Heart left ventricle (tissue), 16 donors: ENCODE measurements at places on chromosomes 7 and 10. TPM values are rescaled to one million over a fixed set of nuclear protein-coding genes. Genes with fewer than 3 reads are reported as not detected.

DNA sequence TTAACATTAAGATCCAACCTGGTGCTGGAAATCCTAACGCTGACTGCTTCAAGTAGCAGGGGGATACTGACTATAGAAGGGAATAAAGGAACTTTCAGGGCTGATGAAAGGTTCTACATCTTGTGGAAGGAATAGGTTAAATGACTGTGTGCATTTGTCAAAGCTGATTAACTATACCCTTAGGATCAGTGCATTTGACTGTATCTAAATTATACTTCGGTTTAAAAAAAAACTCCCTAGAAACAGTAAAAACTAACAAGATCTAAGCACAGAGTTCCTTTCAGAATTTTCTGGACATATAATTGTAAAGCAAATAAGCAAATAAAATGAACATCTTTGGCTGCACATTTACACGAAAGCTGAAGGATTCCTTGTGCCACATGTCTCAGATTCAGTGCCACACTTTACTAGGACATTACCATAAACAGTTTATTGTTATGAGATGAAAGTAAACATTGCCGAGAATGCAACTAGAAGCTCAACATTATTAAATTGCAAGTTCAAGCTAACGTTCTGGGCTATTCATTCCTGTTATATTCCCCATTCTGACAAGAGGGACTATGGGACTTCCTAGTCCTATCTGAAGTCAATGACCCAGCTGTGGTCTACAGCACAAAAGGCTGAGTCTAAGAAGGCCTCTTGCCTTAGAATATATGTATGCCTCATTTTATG is 20.7 kb downstream of the ANK3 start:
- DNase-seq: no peak

Gene IDI2
- 0.19 TPM for polyA plus RNA-seq

- no peak for DNase-seq
These were observed 695.1 kb downstream of the TNS3 start for GRCh38 chr7:46886669-46887374.

GRCh38 chr7:101436857-101437576 is 74.3 kb downstream of the COL26A1 start:
- DNase-seq: no peak

GRCh38 chr10:52744057-52744805 is 28.4 kb downstream of the MBL2 start:
- no peak for DNase-seq

DNA sequence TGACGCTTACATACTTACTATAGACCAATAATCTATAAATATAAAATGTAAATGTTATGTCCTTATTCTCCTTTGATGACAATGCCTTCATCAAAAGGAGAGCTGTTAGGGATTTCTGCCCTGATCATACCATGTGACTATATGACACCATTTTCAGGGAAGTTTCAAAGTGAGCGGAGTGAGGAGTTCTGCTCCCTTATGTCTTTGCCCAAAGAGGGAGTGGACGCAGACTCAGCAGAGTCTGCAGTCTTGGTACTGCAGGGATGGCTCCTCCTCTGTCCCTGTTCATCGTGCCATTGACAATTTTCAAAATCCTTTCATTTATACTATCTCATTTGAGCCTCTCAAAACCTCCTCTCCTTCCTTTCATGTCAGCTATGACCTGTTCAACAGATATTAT is 27.9 kb downstream of the HYAL4 start:
- no peak for DNase-seq

Gene KLF14
- polyA plus RNA-seq: not detected

- DNase-seq: no peak
These were observed 902.8 kb downstream of the LRMDA start for GRCh38 chr10:76334255-76334654.

GRCh38 chr10:117241541-117242462 is 888 bp downstream of the SLC18A2 start:
- no peak for DNase-seq

- DNase-seq: no peak
These were observed 33.6 kb downstream of the DNMBP start for GRCh38 chr10:99975942-99976809.

DNA sequence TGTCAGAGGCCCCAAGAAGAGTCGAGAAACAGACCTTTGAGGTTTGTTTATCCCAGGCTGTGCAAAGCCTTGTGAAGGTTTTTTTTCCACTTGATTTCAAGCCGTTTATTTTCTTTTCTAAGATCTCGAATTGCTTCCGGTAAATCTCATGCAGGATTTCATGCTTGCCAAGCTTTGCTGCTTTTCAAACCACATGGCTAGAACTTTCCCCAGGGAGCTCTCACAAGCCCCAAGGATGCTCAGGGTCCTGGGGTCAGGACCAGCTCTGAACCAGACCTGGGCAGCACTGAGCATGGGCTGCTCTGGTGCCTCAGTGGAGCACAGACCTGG is 48.0 kb upstream of the AQP1 start:
- DNase-seq: no peak

- no peak for DNase-seq
These were observed 23.9 kb downstream of the NCAPG2 start for GRCh38 chr7:158680754-158681153.
